ENCODE measurements at places on chromosomes 4 and X. TPM values are rescaled to one million over a fixed set of nuclear protein-coding genes. Genes with fewer than 3 reads are reported as not detected.

- DNase-seq, result no peak
These were observed 62.5 kb upstream of the ENPP6 start for GRCh38 chr4:184280137-184280536.

DNA sequence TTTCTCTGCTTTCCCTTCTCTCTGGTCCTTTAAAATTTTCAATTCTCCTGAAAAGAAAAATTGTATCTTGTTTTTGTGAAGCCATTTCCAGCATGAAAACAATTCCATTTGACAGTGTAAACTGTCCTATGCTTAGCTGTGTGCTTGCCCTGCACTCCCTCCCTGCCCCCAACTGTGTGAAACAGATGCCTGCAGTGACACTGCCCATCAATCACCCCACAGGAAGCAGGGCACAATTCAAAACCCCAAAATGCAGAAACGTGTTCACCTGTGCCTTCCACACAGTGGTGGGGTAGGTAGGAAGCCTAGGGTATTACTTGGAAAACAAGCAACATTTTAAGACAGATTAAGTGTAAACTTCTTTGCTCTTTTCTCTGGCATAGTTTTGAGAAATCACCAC is 6.2 kb upstream of the FHDC1 start:
- no peak for DNase-seq

- DNase-seq, result no peak
These were observed 27.9 kb upstream of the WDR1 start for GRCh38 chr4:10144479-10144878.

DNA sequence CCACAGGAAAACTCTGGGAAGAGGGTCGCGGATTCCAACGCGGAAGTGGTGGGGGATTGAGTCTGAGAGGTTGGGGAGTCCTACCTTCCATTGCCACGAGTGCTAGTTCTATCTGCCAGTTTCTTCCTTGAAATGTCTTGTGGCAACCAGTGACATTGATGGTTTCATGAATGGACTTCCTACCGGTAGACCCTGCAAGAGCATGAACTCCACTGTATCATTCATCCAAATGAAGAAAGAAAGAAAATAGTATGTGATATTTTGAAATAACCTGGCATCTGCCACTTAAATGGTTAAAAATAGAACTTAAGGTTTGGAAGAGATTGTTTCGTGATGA is 1.1 kb upstream of the SLC10A7 start:
- DNase-seq, result no peak

GRCh38 chrX:31224381-31225012 is 152.7 kb upstream of the FTHL17 start:
- DNase-seq, result no peak

DNA sequence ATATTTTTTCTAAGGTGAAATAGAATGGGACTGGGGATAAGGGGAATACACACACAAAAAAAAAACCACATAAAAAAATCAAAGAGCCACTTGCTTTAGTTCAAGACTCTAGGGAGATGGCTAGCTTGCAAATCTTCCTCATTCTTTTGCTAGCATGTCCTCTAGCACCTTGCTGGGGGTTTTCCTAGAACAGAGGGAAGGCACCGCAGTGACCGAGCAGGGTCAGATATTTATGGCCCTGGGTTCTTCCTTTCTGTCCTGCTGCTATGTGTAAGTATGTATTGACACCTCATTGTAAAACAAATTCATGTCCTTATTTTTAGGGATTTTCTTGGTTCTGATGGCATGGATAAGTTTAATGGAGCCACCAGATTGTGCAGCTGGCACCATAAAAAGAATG is 81.2 kb downstream of the SHISA3 start:
- DNase-seq, result no peak

Gene TMEM154
- 3.7 TPM for total RNA-seq

Gene STS
- 10.1 TPM for total RNA-seq

DNA sequence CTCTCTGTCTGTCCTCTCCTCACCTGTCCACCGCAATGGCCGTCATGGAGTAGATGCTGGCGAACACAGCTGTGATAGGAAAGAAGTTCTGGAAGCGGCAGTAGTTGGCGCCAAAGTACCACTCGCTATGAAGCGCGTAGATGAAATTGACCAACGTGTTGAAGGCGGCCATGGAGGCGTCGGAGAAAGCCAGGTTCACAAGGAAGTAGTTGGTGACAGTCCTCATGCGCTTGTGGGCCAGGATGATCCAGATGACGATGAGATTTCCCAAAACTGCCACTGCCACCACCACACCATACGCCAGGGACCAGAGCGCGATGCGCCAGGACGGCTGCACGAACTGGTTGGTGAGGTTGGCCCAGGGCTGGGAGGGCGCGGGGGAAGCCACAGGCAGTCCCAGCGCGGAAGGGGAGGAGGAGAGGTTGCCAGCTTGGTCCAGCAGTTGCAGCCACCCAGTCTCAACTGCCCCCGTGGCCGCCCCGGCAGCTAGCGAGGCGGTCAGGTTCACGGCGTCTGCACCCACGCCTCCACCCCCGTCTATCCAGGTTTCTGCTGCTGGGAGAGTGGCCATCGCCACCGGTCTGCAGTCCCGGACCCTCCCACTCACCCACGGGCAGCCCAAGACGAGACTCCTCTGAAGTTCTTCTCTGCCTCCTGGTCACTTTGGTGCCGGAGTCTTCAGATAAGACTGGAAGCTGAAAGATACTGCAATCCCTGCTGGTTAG is 518 bp downstream of the TACR3 start:
- no peak for DNase-seq

DNA sequence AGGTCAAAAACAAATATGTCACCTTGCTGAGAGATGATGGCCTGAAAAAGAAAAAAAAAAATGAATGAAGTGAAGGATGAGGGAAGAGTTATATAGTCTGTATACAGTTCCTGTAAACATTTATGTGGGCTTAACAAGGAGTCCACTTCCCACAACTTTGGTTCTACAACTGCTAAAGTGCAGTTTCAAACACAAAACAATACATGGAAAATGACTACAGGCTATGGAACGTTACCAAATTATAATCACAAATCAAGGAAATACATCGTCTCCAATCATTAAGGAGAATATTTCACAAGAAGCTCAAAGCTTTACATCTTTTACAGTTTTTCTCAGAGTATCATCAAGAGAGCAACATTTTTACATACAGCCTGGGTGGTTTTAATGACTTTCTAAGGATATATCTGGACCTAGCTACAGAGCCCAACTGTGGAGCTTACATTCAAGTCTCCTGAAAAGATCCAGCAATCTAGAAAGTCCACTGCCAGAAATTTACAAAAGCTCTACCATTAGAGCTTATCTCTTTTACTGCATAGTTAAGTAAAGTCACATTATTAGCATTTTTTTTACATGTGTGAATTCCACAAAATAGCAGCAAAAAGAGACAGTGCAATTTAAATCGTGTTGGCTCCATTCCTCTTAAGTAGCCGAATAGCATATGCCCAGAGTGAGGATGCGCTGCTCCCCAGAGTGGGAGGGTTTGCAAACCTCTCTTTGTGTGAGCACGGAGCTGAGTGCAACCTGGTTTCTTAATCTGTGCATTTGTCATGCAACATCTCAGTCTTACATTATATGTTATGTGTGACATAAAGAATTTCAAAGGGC is 128.3 kb downstream of the MANBA start:
- no peak for DNase-seq

GRCh38 chr4:78862314-78862737 is 76.9 kb downstream of the PAQR3 start:
- no peak for DNase-seq

DNA sequence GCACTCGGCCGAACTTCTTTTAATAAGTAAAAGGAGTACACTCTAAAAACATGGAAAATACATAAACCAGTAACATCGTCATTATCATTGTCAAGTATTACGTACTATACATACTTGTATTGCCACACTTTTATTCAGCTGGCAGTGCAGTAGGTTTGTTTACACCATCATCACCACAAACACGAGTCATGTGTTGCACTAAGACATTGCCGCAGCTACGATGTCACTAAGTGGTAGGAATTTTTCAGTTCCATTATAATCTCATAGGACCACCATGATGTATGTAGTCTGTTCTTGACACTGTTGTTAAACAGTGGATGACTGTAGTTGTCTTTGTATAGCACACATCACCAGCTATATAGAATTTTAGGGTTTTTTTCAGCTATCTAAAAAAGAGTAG is 48.0 kb upstream of the TMEM131L start:
- no peak for DNase-seq

- DNase-seq, result no peak
These were observed 38.6 kb downstream of the ANK2 start for GRCh38 chr4:113088050-113088449.

DNA sequence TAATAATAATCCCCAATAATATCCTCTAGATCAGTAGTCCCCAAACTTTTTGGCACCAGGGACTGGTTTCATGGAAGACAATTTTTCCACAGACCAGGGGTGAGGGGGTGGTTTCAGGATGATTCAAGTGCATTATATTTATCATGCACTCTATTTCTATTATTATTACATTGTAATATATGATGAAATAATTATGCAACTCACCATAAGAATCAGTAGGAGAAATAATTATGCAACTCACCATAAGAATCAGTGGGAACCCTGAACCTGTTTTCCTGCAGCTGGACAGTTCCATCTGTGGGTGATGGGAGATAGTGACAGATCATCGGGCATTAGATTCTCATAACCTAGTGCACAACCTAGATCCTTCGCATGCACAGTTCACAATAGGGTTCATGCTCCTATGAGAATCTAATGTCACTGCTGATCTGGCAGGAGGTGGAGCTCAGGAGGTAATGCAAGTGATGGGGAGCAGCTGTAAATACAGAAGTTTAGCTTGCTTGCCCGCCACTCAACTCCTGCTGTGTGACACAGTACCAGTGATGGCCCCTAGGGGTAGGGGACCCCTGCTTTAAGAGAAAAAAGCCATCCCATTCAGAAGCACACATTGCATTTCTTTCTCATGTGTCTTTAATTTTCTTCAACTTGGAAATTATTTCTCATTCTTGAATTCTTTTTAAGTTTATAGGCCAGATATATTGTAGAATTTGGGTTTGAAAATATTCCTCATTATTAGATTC is 16.0 kb upstream of the SH3RF1 start:
- DNase-seq, result no peak

GRCh38 chr4:85478576-85478975 is 3.6 kb downstream of the ARHGAP24 start:
- no peak for DNase-seq

DNA sequence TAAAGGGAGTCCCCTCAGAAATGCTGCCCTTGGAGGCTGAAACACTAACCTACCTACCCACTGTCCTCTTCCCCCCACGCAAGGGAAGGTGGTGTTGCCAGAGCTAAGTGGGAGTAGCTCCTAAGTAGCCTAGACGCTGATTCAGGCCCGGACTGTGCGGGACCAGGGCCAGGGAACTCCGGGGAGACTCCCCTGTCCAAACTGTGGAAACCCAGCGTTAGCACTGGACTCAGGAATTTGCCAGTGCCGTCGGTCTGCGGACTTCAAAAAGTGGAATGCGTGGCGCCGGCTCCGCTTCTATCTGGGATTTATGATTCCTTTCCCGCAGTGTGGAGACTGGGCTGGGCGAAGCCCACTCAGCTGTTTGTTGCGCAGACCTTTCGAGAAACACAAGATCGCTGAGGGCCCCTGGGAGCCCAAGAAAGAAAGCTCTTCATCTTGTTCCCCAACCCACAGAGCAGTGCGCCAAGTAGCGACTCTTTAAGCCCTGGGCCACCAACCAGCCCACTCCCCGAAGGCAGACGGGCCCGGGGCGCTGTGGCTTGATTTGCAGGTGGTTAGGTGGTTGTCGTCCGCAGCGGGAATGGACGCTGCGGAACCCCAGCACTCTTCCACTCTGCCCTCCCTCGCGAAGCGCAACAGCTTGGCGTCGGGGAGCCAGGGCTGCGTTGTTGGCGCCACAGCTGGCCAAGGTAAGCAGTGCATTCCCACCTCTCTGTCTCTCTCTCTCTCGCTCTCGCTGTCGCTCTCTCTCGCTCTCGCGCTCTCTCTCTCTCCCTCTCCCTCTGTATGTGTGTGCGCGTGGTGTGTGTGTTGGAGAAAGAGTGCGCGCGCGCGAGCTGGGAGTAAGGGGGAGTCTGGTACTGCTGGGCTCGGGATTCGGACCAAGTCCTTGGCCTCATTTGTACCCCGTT is 2.0 kb downstream of the TMEM255A start:
- peak; percentile 66 for DNase-seq

DNA sequence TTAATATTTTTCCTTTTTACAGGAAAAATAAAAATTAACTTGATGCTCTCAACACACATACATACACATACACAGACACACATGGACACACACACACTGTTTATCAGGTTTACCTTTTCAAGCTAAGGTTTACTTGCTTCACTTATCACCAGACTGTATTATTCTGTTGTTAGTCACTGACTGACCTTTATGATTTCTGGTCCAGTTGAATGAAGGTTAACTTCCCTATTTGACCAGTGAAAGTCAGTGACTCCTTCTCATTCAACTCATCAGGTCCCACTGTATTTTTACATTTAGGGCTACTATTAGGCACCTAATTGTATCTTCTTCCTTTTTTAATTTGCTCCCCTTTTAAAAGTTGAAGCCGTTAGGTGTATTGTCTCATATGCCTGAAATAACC is 16.0 kb downstream of the DIAPH2 start:
- DNase-seq, result no peak

DNA sequence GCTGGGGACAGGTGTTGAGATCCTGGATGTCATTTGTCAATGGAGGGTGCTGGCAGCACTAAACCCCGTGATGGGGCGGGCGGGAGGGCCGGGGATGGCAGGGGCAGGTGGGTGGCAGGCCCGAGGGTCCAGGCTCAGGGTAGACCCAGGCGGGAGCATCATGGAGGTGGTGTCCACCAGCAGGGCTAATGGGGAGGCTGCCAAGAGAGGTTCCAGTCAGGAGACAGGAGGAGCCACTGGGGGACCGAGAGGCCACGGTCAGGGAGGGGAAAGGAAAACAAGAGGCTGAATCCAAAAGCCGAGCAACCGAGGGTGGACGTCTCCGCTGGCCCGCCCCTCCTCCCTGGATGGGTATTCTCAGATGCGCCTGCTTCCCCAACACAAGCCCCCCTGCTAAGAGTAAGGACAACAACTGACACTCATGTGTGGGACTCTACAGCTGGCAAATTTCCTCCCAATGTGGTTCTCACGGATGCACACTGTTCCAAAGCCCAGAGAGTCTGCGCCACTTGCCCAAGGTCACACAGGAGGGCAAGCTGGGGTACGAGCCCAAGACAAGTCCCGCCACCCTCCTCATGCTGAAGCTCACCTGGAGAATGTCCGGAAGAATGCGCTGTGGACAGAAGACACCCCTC is 132.0 kb downstream of the CPZ start:
- peak; percentile 42 for DNase-seq

Gene QRFPR
- not detected for total RNA-seq

Gene FAT4
- total RNA-seq, result 23.4 TPM

GRCh38 chr4:156654410-156654809 is 317.2 kb downstream of the PDGFC start:
- no peak for DNase-seq

Gene CSN1S1
- total RNA-seq, result not detected

DNA sequence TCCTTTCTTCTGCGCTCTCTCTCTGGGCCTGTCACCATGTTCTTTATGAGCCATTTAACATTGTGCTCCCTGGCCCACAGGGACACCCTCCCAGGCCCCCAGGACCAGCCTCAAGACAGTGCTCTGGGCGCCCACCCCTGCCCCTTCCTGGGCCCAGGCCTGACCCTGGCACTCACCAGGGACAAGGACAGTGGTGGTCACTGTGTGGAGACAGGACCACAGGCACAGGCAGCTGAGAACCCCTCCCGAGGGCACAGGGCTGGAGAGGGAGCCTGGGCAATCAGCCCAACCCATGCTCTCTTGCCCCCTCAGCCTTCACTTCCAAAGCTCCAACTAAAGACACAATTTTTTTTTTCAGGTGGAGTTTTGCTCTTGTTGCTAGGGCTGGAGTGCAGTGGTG is 218.2 kb upstream of the PSAPL1 start:
- DNase-seq, result no peak

All from sciatic nerve (tissue), 2 donors.